ENCODE measurements at places on chromosomes 5 and 9.

- DNase-seq = no peak
These were observed 12.3 kb downstream of the F2RL1 start for GRCh38 chr5:76831110-76831452.

- DNase-seq = peak; percentile 81
These were observed 2.8 kb downstream of the PDLIM7 start for GRCh38 chr5:177494346-177495195.

DNA sequence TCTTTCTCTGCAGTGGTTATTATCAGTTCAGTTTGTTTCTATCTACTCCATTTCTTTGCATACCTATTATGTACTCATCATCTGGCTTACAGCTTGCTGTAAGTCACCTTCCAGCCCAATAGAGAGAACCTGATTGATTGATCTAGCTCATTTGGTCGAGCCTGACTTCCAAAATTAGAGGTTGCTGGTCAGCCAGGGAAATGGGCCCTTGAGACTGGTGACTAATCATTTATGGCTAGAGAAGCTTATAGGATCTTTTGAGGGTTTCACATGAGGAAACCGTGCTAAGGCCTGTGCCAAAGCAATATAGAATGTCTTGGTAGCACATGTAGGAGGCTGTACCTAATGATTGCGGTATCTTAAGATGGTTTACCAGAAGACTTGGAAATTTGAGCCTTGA lies 5.8 kb downstream of the SREK1 start:
- DNase-seq = no peak

GRCh38 chr9:17750269-17750668 lies 171.4 kb downstream of the SH3GL2 start:
- DNase-seq = no peak

GRCh38 chr5:91090995-91091394 lies 292.1 kb downstream of the ARRDC3 start:
- no peak for DNase-seq

DNA sequence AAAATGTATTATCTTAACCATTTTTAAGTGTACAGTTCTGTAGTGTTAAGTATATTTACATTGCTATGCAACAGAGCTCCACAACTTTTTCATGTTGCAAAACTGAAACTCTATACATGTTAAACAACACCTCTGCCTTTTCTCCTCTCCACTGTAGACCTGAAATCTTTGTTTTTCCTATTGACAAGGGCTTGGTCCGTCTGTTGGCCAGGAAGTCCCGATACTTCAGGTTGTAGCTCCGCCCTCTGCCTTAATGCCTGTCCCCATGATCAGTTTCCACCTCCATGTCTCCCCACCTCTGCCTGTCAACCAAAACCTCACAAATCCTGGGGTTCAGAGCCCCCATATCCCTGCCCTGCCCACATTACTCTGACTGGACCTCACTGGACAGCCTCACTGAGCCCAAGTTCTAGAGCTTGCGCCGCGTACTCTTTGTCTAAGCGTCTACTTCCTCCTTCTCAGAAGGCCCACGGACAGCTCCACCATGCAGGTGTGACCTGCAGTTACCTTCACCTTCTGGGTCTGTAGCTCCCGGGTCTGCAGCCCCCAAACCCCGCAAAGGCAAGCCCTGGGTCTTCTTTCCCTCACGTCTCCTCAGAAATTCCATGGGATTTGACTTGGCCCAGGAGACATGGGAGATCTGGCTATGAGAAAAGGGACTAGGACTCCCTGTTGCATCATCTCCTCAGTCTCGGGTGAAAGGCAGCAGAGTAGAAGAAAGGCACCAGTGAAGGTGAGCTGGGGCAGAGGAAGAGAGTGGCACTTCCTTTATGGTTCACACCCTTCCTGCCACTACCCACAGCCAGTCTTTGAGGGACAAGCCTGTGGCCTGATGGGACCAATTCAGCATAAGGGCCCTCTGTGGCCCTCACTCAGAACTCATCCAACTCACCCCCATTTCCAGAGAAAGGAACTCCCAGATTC lies 8.0 kb downstream of the GLIPR2 start:
- no peak for DNase-seq

DNA sequence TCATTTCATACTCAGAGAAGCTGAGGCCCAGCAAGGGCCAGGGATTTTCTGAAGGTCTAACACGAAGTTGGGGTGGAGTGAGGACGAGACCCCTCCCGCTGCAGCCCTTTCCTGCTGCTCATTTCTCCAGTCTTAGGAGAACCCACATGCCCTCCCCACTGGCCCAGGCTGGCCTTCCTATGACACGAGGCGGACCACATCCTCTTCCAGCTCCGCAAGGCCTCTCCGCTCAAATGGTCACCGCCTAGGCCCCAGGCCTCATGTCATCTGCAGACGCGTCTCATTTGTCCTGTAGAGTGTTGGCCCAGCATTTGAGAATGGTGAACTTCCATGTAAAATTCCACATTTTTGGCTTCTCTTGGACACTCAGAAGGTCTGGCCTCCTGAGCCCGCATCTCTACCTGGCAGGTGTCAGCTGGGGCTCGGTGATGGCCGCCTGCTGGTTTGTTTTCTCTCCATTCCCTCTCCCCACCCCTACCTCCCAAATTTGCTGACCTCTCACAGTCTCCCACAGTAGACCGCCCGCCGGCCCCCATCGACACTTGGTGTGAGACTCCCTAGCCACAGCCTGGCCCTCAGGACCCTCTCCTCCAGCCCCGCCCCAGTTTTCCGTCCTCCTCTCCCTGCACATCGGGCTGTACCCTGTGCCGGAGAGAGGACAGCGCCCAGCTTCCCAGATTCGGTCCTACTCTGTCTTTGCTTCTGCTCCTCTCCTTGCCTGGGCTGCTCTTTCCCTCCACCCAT lies 51.7 kb downstream of the ERGIC1 start:
- no peak for DNase-seq

DNA sequence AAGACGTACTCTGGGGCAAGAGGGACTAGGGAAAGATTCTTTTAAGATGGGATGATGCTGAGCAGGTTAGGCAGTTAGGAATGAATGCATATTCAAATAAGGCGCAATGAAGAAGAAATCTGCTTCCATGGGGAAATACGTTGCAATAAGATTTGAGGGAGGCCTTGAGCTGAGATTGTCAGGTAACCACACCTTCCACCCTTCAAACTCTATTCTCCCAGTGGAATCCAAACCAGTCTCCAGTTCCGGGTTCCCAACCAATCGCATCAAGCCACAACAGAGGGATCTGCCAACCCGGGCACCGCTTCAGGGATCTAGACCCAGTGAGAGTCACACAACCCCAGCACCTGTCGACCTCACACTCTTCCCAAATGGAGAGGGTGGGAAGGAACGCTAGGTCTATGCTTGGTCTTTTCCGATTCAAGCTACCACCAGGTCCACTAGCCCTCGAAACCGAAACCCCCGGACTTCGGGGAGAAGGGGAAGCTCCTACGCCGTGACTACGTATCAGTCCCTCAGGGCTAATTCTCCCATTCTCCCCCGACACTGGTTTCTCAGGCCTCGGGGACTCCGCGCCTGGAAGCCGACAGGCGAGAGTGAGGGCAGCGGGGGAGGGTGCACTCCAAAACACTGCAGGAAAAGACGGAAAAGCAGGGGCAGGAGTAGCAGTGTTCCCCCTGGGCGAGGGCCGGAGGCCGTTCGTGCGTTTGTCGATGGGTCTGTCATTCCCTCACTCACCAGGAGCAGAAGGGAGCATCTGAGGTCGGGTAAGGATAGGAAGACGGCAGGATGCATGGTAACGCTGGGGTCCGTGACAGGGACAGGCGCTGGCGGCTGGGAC lies 534 bp downstream of the ERP44 start:
- no peak for DNase-seq

- DNase-seq = peak; percentile 73
These were observed 87.8 kb downstream of the HAPLN1 start for GRCh38 chr5:83632874-83633273.

DNA sequence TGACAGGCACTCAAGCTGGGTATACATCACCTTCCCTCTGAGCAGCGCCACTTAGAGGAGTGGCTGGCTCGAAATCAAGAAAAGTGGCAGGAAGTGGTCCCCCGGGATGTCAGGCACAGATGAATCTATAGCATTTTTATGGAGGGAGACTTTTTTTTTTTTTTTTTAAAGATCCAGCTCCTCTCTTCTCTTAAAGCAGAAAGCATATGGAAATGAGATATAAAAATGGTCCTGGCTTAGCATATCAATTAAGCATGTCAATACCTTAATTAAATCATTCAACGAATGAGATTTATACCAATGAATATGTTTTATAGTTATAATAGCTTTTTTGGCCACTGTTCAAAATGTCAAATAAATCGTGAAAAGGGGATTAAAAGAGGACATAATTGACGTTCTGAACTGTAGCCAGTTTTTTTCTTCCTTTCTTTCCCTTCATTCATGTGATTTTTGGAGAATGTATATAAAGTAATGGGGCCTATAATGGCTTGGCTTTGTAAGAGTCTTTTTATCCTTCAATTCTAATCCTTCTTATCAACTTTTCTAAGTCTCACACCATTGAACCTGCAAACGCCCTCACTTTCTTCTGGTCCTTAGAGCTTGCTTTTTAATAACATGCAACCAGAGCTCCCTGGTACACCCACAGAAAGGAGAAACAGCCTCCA lies 319.2 kb upstream of the PANK3 start:
- DNase-seq = peak; percentile 51

- DNase-seq = no peak
These were observed 47.6 kb upstream of the DAP start for GRCh38 chr5:10808347-10809226.

- no peak for DNase-seq
These were observed 10.6 kb upstream of the NNT start for GRCh38 chr5:43592363-43592762.

DNA sequence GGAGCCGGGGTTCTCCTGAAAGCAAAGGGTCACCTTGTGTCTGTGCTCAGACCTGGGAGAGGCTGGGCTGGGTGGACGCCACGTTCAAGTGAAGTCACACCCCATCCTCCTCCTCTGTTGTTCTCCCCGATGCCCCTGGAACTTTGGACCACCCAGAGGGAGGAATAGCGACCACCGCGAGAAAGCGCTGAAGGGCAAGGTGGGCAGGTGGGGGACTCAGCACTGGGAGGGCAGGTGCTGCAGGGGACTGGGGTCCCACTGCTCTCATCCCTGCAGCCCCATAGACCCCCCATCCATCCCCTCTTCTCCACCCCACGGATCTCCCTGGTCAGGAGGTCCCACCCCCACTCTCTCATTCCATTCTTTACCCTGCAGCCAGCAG lies 48.8 kb upstream of the COL5A1 start:
- DNase-seq = no peak

GRCh38 chr5:68243681-68244080 lies 28.1 kb downstream of the PIK3R1 start:
- no peak for DNase-seq

- no peak for DNase-seq
These were observed 16.0 kb downstream of the NR2F1 start for GRCh38 chr5:93599001-93599379.

DNA sequence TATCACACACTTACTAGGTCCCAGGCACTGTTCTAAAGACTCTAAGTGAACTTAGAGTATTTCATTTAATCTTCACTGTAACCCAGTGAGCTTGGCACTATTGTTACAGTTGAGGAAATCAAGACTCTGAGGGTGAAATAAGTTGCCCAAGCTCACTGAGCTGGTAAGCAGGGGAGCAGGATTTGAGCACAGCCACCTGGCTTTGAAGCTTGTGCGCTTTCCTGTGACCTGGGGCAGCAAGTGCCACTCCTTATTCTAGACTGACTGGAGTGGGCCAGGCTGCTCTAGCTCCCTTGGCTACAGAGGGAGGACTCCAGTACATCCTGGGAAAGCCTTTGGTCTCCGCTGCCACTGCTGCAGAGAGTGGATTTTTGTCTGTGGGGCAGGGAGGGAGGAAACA lies 50.0 kb downstream of the RGS3 start:
- no peak for DNase-seq

DNA sequence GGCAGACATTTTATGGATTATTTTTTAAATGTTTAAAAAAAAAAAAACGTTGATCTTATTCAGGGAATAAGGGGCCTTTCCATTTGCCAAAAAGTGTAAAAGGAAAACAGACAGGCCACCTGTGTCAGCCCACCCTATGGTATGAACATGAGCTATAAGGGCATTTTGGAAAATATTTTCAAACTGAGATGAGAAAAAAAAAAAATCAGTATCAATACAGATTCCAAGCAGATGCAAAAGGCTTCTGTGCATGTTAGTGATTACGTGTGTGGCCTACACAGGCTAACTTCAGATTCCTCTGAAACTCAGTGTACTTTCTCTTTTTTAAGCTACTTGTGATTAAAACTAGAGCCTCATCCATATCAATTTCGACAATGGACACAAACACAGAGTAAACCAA lies 189.9 kb downstream of the BNC2 start:
- DNase-seq = no peak

DNA sequence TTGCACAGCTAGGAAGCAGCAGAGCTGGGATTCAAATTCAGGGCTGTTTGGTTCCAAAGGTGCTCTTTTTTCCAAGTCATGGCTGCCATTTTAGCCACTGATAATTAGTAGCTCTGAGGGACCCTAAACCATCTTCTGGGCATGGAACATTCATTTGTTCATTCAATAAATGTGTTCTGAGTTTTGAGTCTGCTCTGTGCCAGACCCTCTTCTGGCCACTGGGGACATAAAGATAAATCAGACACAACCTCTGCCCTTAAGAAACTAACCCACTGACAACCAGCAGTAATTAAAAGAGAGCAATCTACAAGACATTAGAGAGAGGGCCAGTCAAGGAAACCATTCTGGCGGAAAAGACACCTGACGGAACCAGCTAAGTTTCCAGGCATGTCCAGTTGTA lies 2.0 kb upstream of the CPEB4 start:
- DNase-seq = no peak

- no peak for DNase-seq
These were observed 143.4 kb downstream of the ENTREP1 start for GRCh38 chr9:69468380-69468779.

GRCh38 chr9:107932046-107932445 lies 442.5 kb upstream of the KLF4 start:
- DNase-seq = no peak

DNA sequence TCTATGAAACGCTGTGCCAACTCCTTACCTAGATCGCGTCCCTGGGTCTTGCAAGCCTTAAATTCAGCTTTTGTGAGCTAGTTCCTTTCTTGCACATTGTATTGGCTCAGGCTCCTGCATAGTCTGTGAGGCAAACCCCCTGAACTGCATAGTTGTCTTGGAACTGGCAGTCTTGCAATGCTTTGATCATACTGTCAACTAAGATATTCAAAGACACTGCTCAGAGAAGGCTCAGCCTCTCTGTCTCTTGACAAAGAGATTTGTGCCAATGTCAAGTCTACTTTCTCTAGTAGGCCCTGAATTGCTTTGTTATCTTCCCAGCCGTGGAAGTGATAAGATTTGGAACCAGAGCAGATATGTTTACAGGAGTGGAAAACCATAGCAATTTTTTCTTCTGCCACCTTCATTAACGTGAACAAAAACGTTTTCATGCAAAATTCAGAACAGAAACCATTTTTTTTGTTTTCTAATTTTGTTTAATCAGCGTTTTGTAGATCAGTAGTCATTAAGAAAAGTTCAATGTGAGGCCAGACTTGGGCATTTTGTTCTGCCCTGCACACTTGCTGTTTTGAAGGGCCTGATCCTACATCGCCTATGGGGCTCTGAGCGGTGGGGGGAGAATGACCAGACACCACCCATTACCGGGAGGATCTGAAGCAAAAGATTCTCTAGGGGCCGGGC lies 27.6 kb upstream of the ENTREP1 start:
- no peak for DNase-seq

All from retinal pigment epithelial cell (primary cell).